ENCODE measurements at places on chromosomes 12 and 14. TPM values are rescaled to one million over a fixed set of nuclear protein-coding genes. Genes with fewer than 3 reads are reported as not detected.

- no peak for DNase-seq
Observed at GRCh38 chr12:114404926-114405518, 922 bp downstream of the TBX5 start.

GRCh38 chr12:3200814-3201233, 123.6 kb downstream of the TSPAN9 start:
- no peak for DNase-seq

GRCh38 chr12:52603314-52603713, 2.1 kb upstream of the KRT72 start:
- DNase-seq, result no peak

- no peak for DNase-seq
Observed at GRCh38 chr14:30063746-30064145, 136.1 kb upstream of the PRKD1 start.

GRCh38 chr14:57378661-57379060, 11.7 kb upstream of the NAA30 start:
- DNase-seq, result no peak

DNA sequence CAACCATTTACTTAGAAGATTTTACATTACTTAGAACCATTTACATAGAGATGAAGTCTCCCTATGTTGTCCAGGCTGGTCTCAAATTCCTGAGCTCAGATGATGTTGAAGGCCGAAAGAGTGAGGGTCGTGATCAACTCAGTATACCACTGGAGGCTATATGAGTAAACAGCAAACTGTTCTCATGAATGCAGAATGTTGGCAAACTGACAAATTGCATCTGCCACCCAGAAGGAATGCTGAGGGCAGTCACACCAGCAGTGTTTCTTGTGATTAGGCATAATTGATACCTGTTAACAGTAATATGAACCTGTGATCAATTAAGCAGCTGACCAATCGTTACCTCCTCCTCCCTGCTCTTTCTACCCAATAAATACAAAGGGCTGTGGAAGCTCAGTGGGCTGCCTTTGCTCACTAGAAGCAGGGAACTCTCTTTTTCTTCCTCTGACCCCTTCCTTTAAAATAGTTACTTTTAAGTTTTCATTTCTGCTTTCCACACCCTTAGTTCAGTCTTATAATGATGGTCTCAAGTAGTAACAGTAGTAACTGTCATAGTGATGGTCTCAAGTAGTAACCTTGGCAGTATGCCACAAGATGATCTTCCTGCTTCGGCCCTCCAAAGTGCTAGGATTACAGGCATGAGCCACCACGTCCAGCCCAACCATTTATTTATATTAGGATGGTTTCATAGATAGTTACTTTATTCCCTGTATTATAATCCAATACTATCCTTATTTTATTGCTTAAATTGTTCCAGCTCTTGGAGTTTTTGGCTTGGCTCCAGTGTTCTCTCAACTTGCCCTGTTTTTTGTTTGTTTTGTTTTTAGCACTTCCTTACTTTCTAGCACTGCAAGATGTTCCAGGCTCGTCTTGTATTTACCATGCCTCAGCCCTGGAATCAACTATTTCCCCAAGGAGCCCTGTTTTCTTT, 25.8 kb downstream of the LIMA1 start:
- DNase-seq, result no peak

DNA sequence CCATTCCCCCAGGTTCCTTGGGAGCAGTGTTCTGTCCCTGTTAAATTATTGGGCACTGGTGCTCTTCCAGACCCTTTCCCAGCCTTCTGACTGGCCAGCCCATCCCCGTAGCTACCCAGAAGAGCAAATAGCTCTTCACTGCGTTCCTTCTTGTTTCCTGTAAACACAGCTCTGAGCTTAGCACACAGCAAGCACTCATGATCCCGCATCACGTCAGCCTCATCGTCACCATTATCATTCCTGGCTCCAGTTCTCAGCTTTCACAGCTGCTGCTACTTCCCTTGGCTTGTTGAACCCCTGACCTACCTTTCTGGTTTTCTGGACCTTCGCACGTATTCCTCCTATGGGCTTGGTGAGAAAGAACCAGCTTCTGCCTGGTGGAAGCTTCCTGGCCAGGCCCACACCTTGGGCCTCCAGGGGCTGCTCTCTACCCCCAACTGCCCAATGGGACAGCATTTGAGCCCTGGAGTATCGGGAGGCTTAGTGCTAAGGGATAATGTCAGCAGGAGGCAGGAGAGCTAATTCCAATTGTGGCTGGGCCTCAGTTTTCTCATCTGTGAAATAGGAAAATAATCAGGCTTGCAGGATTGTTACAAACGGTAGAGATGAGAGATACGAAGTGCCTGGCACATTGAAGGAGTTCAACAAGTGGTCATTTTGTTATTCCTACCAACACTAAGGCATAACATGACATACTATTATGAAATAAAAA, 22.6 kb upstream of the PAPOLA start:
- DNase-seq, result no peak

GRCh38 chr12:111993292-111994150, 19.4 kb downstream of the TMEM116 start:
- DNase-seq, result no peak

GRCh38 chr14:69841656-69842055, 37.6 kb upstream of the SMOC1 start:
- DNase-seq, result no peak

- DNase-seq, result no peak
Observed at GRCh38 chr12:27619308-27619707, 76.9 kb upstream of the REP15 start.

GRCh38 chr14:102580550-102581110, 11.8 kb upstream of the RCOR1 start:
- no peak for DNase-seq

GRCh38 chr12:117072106-117072505, 27.1 kb downstream of the TESC start:
- no peak for DNase-seq

DNA sequence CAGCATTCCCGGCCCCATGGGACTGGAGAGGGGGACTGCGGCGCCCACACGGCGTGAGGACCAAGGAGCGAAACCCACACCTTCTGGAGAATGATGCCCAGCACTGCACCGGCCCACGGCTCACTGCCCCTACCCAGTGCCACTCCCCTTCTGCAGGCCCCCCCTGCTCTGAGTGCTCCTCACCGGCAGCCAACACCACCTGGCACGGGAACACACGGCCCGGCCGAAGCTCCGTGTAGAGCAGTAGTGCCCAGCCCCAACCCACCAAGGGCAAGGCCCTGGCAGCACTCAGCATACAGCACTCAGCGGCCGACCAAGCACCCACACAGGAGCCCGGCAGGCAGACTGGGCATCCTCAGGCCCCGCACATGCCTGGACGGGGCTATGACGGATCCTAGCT, 13.4 kb downstream of the BTBD6 start:
- no peak for DNase-seq

- DNase-seq, result no peak
Observed at GRCh38 chr12:122203301-122204166, at the start of gene B3GNT4. Gene B3GNT4 (plus strand): TSS chr12:122203709. CDS start chr12:122204619, 910 bp downstream.

DNA sequence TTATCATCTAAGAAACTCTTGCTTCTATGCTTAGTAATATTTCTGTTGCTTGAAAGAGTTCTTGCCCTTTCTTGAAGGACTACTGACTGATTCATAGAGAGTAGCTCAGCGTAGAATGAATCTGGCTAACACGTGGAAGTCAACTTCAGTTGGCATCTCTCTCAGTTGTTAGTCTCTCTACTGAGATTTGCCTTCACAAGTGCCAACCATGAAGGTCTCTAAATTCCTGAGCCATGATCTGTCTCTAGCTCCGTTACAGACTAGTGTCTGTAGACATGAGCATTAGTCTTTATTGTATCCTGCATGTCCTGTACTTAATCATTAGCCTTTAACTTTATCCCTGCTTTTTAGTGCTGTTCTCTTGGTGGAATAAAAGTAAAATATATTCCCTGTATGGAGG, 19.1 kb upstream of the ALX1 start:
- no peak for DNase-seq

DNA sequence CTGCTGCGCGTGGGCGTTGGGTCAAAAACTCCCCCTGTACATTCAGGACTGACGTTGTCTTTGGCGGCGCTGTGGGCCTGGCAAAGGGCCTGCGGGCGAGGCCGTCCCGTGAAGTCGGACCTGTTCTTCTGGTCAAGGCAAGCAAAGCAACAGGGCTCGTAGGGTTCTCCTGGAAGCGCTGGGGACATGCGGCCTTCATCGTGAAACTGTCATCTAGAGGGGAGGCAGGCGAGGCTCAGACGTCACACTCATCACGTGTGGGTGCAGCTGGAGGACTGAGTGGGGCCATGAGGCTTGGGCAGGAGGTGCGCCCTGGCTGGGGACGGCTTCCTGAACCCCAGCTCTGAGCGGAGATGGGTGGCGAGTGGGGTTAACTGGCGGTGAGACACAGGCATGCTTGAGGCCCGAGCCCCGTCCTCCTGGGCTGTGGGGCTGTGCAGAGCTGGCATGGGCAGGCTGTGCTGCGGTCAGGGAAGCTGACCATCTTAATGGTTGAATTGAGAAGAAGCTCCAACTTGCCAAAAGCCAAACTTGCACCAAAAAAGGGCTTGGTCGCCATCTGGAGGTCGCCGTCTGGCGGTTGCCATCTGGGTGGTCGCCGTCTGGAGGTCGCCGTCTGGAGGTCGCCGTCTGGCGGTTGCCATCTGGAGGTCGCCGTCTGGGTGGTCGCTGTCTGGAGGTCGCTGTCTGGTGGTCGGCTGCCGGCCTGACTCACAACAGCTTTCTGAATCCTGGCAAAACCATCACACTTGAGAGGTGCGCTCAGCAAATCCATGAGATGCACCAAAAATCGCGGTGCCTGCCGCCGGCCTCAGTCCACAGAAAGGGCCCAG, 66.2 kb downstream of the NOC4L start:
- no peak for DNase-seq

DNA sequence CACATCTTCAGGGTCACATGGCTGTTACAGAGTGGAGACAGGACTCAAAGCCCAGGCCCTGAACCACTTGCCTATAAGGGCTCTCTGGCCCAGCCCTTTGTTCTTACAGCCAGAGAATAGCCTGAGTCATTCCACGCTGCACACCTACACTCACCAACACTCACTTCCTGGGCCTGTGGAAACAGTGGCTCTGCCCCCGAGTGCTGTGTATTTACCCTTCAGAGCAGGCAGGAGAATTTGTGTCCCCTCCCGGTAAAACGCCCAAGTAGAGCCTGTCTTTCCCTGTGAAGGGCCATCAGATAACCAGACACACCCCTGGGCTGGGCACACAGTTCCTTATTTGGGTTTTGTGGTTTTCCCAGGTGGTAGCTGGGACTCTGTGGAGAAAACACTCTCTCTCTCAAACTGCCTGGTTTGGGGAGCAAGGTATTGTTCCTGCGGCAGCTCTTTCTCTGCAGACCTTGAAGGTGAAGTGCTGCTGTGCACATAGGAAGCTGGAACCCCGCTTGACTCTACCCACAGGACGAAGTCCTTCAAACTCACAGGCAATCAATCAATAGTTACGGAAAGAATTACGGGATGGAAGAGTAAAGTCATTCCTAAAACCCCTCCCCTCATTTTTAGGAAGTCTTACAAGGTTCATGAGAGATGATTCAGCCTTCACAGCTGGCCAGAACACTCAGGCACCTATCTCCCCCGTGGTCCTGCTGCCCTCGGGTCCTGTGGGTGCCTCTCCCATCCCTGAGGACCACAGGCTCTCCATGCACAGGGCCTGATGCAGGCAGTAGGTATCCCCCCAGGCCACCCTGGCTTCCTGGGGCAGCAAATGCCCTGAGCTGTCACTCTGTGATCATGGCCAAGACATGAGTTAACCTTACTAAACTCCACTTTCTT, 20.3 kb downstream of the FIGNL2 start:
- DNase-seq, result no peak

DNA sequence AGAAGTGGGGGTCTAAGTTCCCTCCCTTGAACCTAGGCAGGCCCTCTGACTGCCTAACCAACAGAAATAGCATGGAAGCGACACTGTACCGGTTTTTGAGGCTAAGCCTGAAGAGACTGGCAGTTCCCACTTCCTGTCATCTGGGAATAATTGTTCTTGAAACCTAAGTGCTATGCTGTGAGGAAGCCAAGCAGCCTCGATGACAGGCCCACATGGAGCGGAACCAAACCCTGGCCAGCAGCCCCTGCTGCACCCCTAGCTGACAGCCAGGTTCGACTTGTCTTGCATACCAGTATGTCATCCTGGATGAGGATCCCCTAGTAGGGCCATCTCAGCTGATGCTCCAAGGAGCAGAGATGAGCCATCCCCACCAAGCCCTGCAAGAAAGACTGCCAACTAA, 6.4 kb upstream of the GPR68 start:
- DNase-seq, result no peak

GRCh38 chr14:61344437-61345150, 23.2 kb downstream of the PRKCH start:
- no peak for DNase-seq

GRCh38 chr12:104593482-104593881, 136.7 kb downstream of the CHST11 start:
- DNase-seq, result no peak

DNA sequence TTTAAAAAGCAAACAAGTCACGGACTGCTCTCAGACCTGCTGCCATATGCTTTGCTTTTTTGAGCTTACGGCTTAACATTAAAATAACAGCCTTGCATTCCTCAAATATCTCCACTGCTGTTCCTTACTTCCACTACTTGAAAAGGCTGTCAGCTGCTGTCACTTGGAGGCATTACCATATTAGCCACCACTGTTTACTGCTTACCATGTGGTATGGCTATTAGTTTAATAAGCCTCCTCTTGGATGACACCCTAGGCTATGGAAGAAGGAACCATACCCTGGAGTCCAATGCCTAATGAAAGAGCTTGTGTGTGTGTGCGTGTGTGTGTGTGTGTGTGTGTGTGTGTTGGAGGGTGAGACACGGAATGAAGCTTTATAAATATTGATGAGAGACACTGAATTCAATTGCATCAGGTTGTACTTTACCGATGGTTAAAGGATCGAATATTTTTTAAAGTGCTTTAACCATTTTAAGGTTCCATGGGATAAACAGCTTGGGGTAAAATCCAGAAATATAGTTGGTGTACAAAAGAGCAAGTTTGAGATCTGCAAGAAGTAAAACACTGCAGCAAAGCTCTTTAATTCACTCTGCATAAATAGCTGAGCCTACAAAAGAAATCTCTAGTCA, 174.5 kb downstream of the TTC7B start:
- DNase-seq, result no peak

DNA sequence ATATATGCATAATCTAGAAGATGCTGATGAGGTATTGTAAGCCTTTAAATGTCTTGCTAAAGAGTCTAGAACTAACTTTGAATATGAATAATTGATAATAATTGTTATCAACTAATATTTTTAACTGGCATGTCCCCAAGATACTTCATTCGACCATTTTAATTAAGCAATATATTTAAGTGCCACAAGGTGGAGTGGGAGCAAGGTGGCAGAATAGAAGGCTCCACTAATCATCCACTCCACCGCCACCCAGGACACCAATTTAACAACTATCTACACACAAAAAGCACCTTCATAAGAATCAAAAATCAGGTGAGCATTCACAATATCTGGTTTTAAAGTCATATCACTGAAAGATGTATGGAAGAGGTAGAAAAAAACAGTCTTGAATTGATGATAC, 409.6 kb downstream of the SEC23A start:
- DNase-seq, result no peak

GRCh38 chr12:54285150-54286041, 4.9 kb downstream of the HNRNPA1 start:
- no peak for DNase-seq

GRCh38 chr12:93156086-93156716, 221.5 kb upstream of the NUDT4 start:
- DNase-seq, result no peak

FAM90A1 gene
- total RNA-seq, result not detected

SRSF5 gene
- 264 TPM for total RNA-seq

PTPN11 gene
- 126 TPM for total RNA-seq

GALNT6 gene
- total RNA-seq, result 9.9 TPM

PIANP gene
- total RNA-seq, result 4.2 TPM

IRAK4 gene
- total RNA-seq, result 68.8 TPM

TPPP2 gene
- total RNA-seq, result not detected

CLEC4D gene
- total RNA-seq, result 0.63 TPM

CIROP gene
- not detected for total RNA-seq

MUCL1 gene
- total RNA-seq, result not detected

NID2 gene
- 21.0 TPM for total RNA-seq

SERPINA10 gene
- total RNA-seq, result 0.28 TPM

Measured in thoracic aorta (tissue), 2 donors.